SHP77 treated with DMSO at 0.1 percent for 48 hours (cell line): ENCODE measurements at places on chromosomes 3 and 15.

GRCh38 chr3:128524374-128525299 lies 31.6 kb upstream of the GATA2 start:
- no peak for DNase-seq

- DNase-seq: no peak
Observed at GRCh38 chr3:65685621-65686235, 353.0 kb downstream of the MAGI1 start.

GRCh38 chr3:198043119-198043518 lies 83.1 kb downstream of the LMLN start:
- DNase-seq: no peak

GRCh38 chr3:87069971-87070370 lies 79.0 kb upstream of the VGLL3 start:
- no peak for DNase-seq

GRCh38 chr3:180802837-180803236 lies 109.6 kb upstream of the FXR1 start:
- DNase-seq: no peak

- no peak for DNase-seq
Observed at GRCh38 chr3:108289159-108289558, 7.2 kb upstream of the HHLA2 start.

- no peak for DNase-seq
Observed at GRCh38 chr15:39908186-39908585, 11.9 kb downstream of the GPR176 start.

DNA sequence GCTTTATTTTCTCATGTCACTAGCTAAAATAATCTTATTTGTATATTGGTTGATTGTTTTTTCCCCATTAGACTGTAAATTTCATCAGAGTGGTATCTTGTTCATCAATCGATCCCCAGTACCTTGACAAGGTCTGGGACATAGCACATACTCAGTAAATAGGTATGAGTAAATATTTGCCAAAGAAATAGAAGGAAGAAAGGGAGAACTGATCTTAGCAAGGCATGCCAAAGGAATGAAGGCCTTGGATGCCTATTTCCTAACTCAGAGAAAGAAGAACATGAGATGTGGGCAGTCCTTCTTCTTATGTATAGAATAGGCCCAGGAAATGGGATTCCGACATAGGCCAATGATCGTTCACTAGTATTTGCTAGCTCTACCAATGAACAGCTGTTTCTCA lies 54.7 kb downstream of the ISL2 start:
- DNase-seq: no peak

- DNase-seq: no peak
Observed at GRCh38 chr3:158160958-158161357, 51.1 kb downstream of the RSRC1 start.

DNA sequence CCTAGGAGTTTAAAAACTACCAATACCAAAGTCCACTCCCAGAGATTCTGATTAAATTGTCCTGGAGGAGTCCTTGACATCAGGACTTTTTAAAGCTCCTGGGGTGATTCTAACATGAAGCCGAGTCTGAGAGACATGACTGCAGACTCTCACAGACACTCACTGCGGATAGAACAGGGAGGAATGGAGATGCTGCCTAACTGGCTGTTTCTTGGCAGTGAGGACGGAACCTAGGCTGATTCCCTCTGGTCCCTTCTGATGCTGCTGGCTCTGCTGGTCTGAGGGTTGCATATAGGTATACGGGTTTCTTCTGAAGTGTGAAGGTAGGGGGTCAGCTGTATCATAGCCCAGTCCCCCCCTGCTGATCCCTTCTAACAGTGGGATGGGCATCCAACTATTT lies 1.3 kb upstream of the HRG start:
- DNase-seq: no peak

DNA sequence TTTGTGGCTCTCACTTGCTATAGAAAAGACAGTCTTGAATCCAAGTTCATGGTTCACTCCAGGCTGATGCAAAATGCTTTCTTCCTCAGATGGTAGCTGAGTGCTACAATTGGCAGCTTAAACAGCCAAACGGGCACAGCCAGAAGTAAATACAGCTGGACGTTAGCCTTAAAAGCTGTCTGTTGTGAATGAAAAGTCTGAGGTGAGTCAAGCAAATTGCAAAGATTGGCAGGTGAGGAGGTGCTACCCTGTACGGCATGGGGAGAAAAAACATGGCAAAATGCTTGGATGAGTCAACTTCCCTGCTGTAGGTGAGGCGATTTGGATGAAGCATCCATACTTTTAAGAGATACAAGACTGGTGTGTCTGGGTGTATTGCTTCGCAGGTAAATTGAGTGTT lies 40.5 kb downstream of the IL5RA start:
- DNase-seq: no peak

- no peak for DNase-seq
Observed at GRCh38 chr3:16978234-16978920, 93.6 kb downstream of the PLCL2 start.

DNA sequence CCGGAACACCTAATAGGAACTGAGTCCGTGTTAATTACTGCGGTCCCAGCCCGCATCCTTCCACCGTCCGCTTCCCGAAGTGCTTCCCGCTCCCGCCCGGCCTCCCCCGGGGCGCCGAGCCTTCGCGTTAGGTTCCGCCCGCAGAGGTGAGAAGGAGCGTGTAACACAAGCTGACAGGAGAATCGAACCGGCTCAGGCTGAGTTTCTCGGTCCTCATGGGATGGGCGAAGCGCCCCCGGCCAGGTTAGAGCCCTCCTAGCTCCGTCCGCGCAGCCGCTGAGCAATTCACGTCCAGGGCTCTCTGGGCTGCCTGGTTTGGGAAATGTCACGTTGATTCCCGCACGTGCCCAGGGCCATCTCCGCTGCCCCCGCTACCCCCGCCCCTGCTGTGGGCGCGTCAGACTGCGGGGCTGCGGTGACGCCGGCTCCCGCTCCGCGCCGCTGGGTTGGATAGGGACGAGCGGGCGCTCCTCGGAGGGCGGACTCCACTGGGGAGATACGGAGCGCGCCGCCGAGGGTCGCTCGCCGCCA lies 954 bp downstream of the CLDN11 start:
- DNase-seq: no peak

DNA sequence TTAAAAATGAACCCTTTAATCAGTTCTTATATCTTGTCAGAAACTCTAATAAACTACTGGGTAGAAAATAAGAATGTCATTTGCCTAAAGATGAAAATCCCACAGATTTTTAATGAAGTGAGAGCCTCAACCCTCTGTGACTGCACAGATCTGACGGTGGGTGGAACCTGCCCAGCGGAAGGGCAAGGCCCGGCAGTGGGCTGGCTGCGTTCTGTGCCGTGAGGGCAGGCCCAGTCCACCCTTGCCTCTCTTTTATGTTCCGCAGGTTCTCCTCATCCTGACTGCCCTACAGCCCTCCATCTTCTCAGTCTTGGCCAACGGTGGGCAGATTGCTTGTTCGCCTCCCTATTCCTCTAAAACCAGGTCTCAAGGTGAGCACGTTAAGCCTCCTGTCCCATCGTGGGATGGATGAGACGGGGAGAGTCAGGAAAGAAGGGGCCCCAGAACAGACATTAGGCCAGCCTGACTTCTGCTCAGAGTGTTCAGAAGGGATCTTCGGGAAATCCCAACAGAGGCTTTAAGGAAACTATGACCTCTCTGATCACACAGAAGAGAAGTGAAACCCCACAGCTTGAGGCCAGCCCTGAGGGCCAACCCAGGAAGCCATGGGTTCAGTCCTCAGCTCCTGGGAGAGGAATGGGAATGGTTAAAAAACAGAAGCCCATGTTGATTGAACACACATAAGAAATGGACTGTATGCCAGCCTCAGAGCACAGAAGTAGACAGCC lies 16.0 kb downstream of the SLC51A start:
- DNase-seq: no peak

- DNase-seq: no peak
Observed at GRCh38 chr3:111989061-111989678, 9.6 kb upstream of the TAGLN3 start.

DNA sequence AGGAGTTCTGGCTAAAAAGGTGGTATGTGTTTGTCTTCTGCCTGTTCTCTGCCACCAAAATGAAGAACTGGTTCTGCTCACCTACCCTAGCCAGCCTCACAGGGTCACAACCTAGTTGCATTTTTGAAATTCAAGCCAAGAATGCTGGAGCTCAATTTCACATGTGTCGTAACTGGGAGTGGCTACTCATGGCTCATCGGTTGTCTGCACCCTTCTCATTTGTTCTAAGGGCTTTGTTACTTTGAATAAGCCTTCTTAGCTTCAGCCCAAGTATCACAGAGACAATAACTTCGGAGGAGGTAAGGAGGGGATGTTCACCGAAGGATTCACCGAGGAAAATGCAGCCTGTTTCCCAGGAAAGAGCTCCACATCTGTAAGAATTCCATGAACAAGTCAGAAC lies 134.3 kb upstream of the RARB start:
- DNase-seq: no peak

DNA sequence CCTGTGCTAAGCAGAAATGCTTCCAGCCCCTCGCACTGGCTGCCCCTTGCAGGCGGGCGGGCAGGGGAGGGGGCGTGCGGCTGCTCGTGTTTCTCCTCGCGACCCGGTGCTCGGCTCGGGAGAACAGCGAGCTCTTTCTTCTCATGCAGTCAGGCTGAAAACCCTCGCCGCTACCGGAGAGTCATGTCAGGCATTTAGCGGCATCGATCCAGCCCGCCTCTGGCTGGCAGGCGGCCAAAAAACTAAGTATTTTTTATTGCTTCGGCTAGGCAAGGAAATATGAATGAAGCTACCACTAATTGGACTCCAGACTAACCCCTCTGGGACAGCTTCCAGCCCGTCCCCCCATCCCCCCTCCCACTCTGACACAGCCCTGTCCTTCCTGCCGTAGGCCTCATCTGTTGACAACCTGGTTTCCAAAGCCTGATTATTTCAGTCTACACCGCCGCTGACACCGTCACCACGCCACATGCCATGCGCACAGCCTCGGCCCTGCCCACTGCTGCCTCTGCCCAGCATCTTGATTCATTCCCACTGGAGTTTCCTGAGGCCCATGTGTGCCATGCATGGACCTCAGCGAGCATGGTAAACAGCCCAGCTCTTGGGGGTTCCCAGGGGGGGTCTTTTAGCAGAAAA lies 35.3 kb downstream of the TLE3 start:
- peak; percentile 79 for DNase-seq

DNA sequence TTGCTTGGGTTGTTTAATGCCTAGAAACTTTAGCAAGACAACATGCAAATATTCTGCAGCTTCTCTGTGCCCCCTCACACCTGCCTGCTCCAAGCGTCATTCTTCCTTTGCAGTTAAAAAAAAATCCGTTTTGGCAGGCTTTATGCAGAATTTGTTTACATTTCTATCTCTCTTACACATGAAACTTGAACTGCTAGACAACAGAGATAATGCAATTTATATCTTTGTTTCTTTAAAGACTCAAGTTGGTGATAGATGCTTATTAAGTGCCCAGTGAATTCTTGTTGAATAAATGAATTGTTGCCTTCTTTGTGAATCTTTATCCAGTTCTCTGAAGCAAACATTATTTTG lies 53.2 kb downstream of the CHST2 start:
- no peak for DNase-seq

DNA sequence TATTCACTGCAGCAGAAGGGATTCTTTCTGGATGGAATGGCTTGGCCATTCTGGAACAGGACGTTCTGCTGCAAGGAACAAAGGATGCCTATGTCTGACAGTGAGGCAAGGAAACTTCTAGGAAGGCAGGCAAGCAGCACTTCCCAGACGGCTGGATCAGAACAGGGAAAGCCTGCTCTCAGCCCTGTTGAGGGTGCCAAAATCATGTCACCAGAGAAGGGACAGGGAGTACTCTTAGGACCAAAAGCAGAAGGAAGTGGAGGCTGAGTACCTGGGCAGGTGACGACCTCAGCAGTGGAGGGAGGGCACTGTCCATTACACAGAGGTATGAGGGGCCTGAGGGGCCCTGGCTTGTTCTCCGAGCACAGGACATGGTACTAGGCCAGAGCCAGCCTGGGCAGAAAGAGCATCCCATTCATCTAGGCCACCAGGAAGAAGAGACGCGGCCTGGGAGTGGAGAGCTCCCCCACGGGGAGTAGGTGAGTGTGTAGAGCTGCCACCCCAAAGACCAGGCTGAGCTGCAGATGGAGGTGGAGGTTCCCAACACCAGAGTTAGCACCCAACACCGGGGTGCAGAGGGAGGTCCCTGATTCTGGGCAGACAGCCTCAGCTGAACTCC lies 9.6 kb downstream of the KLF15 start:
- DNase-seq: no peak

- no peak for DNase-seq
Observed at GRCh38 chr3:11699083-11699427, 55.3 kb upstream of the VGLL4 start.

- DNase-seq: no peak
Observed at GRCh38 chr3:126312341-126312740, 44.9 kb downstream of the KLF15 start.

DNA sequence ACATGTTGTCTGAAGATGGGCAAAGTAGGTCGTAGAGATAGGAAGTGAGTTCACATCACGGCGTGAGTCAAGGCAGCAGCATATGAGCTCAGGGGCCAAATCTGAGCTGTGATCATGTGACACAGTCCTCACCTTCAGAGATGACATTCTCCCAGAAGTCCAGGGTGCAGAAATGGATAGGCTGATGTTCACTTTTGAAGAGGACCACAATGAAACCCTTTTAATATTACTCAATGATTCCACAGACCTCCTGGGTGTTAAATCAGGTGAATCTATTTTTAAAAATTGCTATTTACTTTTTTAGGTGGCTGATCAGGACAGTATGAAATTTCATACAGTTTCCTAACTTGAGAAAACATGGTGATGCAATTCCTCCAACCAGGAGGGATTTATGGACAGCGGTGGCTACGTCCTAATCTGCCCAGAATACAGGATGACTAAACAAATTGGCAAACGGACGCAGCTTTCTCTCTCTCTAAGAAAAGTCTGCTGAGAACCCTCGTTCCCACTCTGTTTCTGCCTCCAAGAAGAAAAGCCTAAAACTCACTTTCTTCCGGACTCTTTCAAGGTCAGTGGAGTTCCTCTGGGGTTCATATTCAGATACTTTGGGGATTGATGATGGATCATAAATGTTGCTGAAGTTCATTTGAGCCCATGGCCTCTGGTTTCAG lies 34.4 kb downstream of the B3GNT5 start:
- peak; percentile 28 for DNase-seq

DNA sequence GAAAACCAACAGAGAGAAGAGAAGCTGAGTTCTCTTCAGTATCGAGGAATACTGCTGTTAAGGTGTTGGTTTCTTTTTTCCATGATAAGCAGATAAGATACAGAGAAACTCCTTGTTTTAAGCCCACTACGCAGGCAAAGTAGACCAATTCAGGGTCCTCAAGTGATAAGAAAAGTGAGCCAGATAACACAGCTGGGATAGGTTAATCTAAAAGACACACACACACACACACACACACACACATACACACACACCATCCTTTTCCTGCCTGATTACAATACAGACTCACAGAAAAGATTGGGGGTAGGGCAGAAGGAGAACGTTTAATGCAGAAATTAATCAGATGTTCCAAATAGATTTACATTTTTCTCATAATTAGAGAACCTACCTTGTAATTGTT lies 6.5 kb upstream of the PHLDB2 start:
- no peak for DNase-seq

- DNase-seq: no peak
Observed at GRCh38 chr3:39358333-39358732, 24.8 kb upstream of the SLC25A38 start.
